ENCODE measurements at places on chromosomes 6 and 20. TPM values are rescaled to one million over a fixed set of nuclear protein-coding genes. Genes with fewer than 3 reads are reported as not detected.
A peak's percentile ranks its signal among the peaks of the same experiment; 100 is the strongest.

The HUS1B gene
- total RNA-seq, result 3.0 TPM

DNA sequence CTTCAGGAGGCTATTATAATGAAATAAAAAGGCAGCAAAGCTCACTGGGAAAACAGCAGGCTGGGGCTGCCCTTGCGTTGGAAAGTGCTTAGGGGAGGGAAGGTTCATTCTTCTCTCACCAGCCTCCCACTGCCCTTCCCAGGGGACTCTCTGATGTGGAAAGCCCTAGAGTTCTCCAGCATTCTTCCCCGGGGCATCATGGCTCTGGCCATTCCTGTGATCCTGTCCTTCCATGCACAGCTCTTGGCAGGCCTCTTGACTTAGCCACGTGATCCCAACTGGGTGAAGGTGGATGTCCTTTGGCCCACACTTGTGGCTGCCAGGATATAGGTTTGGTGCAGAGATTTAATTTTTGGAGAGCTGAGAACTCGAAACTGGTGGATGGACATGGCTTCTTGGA is 58.0 kb upstream of the ZNF831 start:
- DNase-seq, result no peak
- H3K27me3 ChIP-seq, result no peaks in the 10 kb centered on the region
- H3K27ac ChIP-seq, result no peak overlapping the region
- H3K36me3 ChIP-seq, result no peaks in the 10 kb centered on the region
- H3K4me1 ChIP-seq, result no peaks in the 10 kb centered on the region
- H3K4me3 ChIP-seq, result no peak overlapping the region

DNA sequence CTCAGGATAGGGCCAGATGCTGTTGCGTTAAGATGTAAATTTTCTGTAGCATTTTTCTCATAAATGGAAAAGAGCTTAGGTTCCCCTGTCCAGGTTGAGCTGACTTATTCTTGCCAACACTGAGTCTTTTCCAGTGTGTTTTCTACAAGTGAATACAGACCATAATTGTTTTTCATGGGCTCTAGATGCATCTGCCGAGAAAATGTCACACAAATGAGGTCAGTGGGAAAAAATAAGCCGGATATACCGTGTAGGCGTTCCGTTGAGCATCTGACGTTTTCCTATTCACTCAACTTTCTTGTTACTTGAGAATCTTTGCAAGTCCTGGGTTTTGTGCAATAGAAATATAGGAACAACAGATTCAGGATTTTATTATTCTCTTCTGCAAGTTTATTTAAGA is 582.9 kb upstream of the CDH4 start:
- no peaks in the 10 kb centered on the region for H3K4me1 ChIP-seq
- H3K4me3 ChIP-seq, result no peak overlapping the region
- H3K27me3 ChIP-seq, result no peaks in the 10 kb centered on the region
- no peaks in the 10 kb centered on the region for H3K36me3 ChIP-seq
- H3K27ac ChIP-seq, result no peak overlapping the region

DNA sequence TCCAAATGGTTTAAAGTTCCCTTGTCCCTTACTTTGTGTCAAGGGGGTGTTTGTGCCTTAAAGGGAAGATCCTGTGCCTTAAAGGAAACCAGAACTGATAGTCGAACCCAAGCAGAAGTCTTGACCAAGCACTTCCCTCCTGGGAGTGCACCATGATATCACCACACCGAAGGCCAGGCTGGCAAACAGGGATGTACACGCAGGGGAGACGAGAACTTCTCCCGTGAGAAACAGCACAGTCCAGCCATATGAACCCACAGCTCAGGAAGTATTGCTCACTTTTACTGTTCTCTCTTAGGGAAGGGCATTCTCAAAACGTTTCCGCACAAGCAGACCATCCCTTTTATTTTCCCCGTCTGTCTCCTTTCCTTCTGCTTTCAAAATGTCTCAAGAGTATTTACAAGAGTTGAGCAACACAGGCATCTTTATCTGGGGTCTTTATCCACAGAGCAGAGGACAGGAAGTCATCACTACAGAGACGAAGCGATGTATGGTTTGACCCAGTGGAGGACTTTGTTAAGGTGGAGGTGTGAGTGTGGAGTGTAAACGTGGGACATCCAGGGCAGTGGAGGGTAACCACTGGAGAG is 12.8 kb upstream of the SERPINB1 start:
- no peak overlapping the region for H3K4me3 ChIP-seq
- H3K27ac ChIP-seq, result peak overlapping the region; percentile 72
- no peaks in the 10 kb centered on the region for H3K27me3 ChIP-seq
- H3K36me3 ChIP-seq, result no peaks in the 10 kb centered on the region

The HLA-DQB2 gene
- not detected for total RNA-seq
